NCI-H1694 treated with DMSO at 0.1 percent for 48 hours (cell line): ENCODE measurements at places on chromosomes 2 and 18.
A peak's percentile ranks its signal among the peaks of the same experiment; 100 is the strongest.

GRCh38 chr2:144801325-144801724 lies 281.4 kb upstream of the ZEB2 start:
- no peak for DNase-seq

DNA sequence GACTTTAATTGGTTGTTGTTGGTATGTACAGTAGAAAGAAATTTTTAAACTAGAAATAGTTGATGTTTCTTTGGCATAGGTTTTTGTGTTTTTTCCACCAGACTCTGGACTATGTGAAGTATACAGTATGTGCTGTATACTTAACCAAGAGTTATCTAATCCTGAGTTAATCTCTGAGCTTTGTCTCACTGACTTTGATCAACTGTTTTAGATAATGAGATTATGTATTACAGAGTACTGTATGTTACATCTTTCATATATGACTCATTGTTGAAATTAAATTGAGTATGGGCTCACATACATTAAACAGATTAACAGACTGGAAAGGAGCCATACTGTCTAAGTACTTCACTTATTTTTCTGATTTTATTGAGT lies 38.0 kb downstream of the ACTR2 start:
- no peak for DNase-seq

- no peak for DNase-seq
These were observed 45.5 kb downstream of the CYP27C1 start for GRCh38 chr2:127174640-127175039.

DNA sequence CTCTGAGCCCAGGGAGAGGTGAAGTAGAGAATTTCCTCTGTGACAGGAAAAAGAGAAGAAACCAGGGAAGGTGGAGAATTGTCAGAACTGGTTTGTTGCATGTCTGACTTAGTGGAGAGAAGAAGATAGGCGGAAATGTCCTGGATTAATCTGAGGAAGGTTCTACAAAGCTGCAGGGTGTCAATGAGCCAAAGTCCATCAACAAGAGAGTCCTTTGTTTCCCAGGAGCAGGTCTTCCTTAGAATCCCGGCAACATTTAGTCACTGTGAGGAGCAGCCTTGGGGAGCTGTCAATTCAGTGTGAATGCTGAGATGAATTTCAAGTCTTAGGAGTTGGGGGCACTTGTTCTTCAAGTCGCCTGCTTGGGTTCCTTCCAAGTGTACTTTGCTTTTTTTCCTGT lies 88.4 kb upstream of the CELF4 start:
- DNase-seq, result no peak

DNA sequence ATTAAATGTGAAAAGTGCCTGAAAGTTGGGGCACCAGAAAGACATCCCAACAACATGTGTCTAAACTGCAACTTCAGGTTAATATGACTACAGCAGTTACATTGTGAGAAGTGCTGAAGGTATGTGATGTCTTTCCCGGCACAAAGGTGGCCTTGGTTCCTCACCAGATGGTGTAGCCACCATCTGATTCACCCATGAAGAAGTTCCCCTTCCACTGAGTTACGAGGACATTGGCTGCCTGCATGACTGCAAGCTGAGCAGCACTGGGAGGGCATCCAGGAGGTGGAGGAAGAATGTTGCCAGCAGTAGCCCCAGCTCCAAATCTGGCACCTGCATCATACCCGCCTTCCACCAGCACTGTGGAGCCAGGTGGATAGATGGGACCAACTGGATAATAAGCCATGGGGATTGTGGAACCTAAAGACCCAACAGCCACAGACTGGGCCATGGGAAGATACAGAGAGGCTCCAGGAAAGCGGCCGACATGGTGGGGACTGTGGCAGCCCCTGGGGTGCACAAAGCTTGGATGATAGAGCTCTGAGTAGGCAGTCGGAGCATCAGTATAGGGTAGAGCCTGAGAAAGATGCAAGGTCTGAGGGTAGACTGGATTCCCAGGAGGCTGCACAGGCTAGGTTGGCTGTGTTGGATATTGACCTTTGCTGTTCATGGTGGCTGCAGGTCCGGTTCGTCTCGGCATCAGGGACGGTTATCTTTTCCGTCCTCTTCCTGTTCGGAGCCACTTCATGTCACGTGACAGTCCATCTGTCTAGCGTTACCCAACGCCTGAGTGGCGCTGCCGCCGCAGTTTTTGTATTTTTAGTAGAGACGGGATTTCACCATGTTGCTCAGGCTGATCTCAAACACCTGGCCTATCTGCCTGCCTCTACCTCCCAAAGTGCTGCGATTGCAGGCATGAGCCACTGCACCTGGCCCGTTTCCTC lies 36.9 kb downstream of the SUMO1 start:
- DNase-seq, result no peak

GRCh38 chr2:109368798-109369197 lies 239.8 kb downstream of the SH3RF3 start:
- no peak for DNase-seq

DNA sequence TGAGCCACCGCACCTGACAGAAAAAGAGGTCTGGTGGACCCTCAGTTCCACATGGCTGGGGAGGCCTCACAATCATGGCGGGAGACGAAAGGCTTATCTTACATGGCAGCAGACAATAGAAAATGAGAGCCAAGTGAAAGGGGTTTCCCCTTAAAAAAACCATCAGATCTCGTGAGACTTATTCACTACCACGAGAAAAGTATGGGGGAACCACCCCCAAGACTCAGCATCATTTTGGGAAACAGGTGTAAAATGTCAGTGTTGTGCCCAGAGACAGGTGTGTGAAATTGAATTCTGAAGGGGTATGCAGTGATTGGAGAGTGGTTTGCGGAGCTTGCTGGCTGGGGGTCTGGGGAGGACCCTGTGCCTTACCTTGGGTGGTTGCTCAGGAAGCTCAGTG lies 4.6 kb upstream of the D2HGDH start:
- no peak for DNase-seq

GRCh38 chr2:3633089-3633981 lies 24.7 kb upstream of the ALLC start:
- DNase-seq, result peak; percentile 99

GRCh38 chr2:104641786-104642185 lies 212.1 kb upstream of the POU3F3 start:
- no peak for DNase-seq

DNA sequence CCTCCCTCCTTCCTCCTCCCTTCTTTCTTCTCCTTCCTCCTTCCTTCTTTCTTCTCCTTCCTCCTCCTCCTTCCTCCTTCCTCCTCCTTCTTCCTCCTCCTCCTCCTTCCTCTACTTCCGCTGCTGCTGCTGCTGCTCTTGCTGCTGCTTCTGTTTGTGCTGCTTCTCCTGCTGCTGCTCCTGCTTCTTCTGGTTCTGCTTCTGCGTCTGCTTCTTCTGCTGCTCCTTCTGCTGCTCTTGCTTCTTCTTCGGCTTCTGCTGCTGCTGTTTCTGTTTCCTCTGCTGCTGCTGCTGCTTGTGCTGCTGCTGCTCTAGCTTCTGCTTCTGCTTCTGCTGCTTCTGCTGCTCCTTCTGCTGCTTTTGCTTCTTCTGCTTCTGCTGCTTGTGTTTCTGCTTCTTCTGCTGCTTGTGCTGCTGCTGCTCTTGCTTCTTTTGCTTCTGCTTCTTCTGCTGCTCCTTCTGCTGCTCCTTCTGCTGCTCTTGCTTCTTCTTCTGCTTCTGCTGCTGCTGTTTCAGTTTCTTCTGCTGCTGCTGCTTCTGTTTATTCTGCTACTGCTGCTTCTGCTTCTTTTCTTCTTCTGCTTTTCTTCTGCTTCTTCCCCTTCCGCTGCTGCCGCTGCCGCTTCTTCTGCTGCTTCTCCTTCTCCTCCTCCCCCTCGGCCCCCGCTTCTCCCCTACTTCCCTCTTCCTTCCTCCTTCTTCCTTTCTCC lies 8.6 kb downstream of the SNRNP27 start:
- DNase-seq, result no peak

- no peak for DNase-seq
These were observed 139.8 kb downstream of the MAP4K4 start for GRCh38 chr2:101837354-101837753.

GRCh38 chr2:233210843-233211547 lies 40.5 kb upstream of the ATG16L1 start:
- no peak for DNase-seq

GRCh38 chr2:235044501-235045271 lies 92.9 kb downstream of the SH3BP4 start:
- DNase-seq, result no peak

DNA sequence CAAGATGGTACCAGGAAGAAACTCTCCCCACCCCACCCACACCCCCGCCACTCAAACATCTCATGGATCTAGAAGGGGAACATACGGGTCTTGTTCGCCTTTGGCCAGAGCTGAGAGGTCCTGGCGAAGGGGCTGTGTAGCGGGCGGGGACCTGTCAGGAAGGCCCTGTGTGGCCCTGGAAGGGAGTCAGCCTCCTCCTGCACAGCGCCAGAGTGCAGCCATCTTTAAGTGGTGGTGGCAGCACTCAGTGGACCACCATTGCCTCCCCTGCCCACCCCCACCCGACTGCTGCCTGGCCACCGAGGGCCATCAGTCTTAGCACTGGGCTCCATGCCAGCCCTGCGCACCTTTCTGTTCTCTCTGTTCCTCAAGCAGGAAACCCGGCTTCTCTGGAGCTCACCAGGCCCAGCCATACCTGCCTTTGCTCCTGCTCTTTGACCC lies 11.6 kb upstream of the FAHD2A start:
- DNase-seq, result no peak

DNA sequence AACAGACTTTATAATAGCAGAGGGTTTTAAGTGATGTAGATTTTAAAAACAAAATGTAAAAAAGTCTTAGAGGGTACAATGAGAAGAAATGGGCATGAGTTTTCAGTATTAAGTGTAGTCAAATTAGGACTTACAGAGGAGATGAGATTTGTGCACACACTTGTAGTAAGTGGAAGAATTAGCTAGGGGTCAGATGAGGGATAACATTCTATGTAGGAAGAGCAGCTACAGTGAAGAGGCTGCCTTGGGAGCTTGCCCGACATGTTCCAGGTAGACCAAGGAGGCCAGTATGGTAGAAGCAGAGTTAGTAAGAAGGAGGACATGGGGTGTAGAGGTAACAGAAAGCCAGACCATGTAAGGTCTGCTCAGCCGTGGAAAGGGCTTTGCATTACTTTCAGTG lies 189.2 kb upstream of the DSEL start:
- no peak for DNase-seq

- no peak for DNase-seq
These were observed 28.0 kb downstream of the ST6GAL2 start for GRCh38 chr2:106857882-106858478.

DNA sequence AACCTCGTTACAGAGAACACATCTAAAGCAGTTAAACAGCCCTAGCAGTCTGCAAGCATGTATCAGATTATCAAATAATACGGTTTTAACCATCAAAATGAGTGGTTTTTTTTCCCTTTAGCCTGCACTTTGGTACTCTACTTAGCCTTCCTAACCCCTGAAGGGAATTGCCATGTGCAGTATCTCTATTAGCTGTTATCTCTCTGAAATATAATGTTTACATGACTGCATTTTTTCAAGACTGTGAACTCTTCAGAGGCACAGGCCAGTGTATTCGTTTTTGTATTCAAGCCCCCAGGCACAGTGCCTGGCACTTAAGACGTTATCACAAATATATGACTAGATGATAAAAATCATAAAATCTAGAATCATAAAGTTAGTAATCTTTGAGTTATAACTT lies 509.5 kb downstream of the PARD3B start:
- DNase-seq, result no peak

DNA sequence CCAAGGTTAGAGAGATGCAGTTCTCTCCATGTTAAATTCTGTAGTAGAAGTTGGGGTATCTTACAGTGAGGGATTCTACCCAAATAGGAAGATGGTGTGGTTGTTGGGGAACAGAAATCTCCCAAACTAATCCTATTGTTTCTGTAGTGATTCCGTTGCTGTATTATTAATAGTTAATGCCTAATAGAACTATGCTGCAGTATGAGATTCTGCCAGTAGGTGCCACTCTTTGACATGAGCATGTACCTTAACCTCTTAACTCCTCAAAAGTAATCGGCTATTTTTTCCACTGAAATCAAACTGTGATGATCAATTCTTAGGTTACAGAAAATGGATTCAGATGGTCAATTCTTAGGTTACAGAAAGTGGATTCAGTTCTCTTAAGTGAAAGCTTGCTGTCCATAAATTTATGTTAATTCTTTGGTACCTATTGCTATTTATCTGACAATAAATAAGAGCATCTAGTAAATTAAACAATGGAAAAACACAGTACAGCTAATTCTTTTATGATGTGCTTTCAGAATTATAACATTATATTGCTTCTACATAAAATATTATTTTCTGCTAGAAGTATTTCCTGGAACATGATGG lies 97.9 kb upstream of the DLX2 start:
- peak; percentile 30 for DNase-seq

DNA sequence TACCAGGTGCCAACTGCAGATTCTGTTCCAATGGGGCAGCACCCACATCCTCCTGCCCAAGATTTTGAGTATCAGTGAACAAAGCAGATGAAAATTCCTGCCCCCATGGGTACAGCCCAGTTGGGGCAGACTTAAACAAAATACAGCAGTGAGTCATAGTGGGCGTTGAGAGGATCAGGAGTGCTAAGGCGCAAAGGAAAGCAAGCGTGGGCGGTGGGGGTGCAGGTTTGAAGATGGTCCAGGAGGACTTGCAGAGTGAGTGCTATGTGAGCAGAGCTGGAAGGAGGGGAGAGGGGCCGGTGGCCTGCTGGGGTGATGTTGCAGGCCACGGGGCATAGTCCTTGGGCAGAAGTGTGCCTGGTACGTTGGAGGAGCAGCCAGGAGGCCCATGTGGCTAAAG lies 24.7 kb downstream of the STEAP3 start:
- no peak for DNase-seq

GRCh38 chr2:45049569-45050336 lies 40.5 kb upstream of the SIX2 start:
- DNase-seq, result no peak

DNA sequence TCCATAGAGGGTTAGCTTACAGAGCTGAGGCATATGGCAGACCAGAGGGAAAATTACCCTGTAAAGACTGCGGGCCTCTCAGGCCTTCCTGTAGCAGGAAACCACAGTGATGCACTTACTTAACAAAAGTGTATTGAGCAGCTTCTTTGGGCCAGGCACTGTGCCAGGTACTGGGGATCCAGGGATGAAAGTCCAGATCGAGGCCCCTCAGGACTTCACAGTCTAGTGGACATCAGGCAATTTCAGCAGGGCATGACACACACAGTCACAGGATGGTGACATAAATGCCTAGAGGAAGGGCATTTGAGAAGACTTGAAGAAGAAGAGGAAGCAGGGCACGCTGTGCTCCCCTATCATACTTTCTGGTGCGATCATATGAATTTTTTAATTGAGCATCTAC lies 71.7 kb downstream of the MARCO start:
- DNase-seq, result no peak

GRCh38 chr18:54052732-54053429 lies 171.6 kb downstream of the MBD2 start:
- DNase-seq, result no peak

DNA sequence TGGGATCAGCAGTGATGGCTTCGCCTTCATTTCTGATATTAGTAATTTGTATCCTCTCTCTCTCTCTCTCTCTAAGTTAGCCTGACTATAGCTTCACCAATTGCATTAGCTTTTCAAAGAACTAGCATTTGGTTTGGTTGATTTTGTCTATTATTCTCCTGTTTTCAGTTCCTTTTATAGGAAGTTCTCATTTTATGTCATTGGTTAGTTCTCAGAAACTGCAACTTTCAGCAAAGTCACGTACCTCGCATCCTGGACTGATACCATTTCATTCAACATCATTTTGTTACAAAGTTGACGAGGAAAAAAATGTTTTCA lies 450.8 kb downstream of the EIPR1 start:
- no peak for DNase-seq
